ENCODE measurements at places on chromosomes 2 and 18.

- DNase-seq = no peak
Observed at GRCh38 chr2:167451496-167452289, 563.4 kb downstream of the XIRP2 start.

GRCh38 chr2:120881981-120882788, 146.5 kb downstream of the GLI2 start:
- no peak for DNase-seq

DNA sequence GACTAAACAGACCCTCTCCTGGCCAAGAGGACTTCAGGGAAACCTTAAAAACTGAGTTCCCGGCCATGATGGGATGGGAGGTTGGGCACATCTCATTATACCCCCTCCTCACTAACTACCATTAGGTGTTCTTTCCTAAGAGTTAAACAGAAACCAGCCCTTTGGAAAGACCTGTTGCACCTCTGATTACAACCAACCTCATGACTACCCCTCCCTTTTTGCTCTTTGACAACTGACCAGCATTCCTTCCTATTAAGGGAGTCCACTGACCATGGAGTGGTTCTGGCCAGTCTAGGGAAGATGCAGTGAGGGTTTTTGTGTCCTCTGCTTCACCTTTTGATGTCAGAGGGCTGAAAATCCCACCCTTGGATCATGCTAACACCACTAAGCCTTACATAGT, 44.5 kb upstream of the FRZB start:
- DNase-seq = no peak

- no peak for DNase-seq
Observed at GRCh38 chr2:10165861-10166675, 43.5 kb downstream of the RRM2 start.

GRCh38 chr2:20213651-20214565, 11.0 kb downstream of the SDC1 start:
- no peak for DNase-seq

- no peak for DNase-seq
Observed at GRCh38 chr2:38149531-38149930, 73.6 kb upstream of the CYP1B1 start.

DNA sequence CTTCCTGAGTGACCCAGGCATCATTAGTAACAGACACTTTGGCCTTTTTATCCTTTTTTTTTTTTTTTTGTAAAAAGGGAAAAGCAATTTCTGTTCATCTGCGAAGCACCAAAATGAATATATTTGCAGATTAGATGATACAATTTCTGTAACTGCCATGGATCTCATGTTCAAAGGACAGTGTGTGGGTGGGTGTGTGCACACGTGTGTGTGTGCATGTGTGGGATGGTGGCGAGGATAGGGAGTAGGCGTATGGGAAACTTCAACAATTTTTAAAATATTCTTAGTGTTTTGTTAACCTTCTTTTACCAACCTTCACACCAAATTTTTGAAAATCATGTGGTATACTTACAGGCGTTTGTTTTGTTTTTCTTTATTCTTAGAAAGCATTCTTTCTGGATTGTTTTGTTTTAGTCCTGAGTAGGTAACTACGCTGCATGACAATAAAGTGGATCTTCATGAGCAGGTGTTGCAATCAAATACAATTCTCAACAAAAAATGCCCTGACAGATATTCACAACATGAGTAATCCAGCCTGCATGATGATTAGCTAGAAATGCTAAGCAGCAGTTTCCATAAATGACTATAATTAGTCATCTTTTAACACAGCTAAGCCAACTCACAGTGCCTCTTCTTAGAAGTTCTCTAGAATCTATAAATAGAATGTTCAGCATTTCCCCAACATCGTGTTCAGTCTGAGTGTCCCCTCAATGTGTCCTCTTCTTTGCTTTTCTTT, 53.5 kb upstream of the RMDN2 start:
- DNase-seq = no peak

- no peak for DNase-seq
Observed at GRCh38 chr2:167508709-167509108, 620.4 kb downstream of the XIRP2 start.

DNA sequence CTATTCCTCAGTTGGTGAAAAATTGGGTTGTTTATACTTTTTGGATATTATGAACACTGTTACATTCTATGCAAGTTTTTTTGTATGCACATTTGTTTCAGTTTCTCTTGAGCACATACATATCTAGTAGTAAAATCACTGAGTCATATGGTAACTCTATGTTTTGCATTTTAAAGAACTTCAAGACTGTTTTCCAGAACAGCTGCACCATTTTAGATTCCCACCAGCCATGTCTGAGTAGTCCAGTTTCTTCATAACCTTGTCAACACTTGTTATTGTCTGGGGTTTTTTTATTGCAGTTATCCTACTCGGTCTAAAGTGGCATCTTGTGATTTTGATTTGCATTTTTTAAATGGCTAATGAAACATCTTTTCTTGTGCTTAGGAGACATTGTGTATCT, 100.3 kb upstream of the OTOS start:
- no peak for DNase-seq

GRCh38 chr2:70902067-70902442, 33.6 kb upstream of the ATP6V1B1 start:
- no peak for DNase-seq

DNA sequence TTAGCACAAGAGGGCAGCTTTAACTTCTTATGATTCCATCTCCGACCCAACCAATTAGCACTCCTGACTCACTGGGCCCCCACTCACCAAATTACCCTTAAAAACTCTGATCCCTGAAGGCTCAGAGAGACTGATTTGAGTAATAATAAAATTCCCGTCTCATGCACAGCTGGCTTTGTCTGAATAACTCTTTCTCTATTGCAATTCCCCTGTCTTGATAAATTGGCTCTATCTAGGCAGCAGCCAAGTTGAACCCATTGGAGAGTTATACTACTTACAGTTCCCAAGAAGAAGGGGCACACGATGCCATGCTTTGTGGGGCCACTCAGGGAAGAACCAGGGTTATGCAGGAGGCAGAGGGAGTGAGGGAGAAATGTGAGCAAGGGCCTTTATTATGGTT, 632.8 kb downstream of the TSN start:
- DNase-seq = no peak

DNA sequence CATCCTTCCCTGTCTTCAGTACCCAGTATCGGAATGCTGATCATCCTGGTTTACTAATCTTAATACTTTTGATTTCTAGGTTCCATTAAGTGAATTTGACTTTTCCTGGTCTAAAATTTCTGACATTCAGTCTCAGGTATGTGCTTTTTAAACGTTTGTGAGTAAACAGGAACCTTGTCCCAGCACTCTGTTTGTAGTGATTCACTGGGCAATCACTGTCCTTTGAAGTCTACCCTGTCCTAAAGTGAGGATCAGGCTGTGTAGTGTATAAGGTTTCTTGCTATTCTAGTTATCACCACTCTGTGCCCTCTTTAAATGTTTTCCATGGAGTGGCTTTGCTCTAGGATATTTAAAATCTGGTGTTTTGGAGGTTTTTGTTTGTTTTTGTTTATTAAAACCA, 14.4 kb downstream of the DDX18 start:
- DNase-seq = no peak

GRCh38 chr2:203586696-203587095, 51.6 kb upstream of the RAPH1 start:
- DNase-seq = no peak

GRCh38 chr2:168426861-168427260, 29.2 kb upstream of the CERS6 start:
- DNase-seq = no peak

- DNase-seq = no peak
Observed at GRCh38 chr2:222465746-222466145, 41.4 kb downstream of the SGPP2 start.

- DNase-seq = no peak
Observed at GRCh38 chr2:42049221-42050009, 1.6 kb downstream of the PKDCC start.

DNA sequence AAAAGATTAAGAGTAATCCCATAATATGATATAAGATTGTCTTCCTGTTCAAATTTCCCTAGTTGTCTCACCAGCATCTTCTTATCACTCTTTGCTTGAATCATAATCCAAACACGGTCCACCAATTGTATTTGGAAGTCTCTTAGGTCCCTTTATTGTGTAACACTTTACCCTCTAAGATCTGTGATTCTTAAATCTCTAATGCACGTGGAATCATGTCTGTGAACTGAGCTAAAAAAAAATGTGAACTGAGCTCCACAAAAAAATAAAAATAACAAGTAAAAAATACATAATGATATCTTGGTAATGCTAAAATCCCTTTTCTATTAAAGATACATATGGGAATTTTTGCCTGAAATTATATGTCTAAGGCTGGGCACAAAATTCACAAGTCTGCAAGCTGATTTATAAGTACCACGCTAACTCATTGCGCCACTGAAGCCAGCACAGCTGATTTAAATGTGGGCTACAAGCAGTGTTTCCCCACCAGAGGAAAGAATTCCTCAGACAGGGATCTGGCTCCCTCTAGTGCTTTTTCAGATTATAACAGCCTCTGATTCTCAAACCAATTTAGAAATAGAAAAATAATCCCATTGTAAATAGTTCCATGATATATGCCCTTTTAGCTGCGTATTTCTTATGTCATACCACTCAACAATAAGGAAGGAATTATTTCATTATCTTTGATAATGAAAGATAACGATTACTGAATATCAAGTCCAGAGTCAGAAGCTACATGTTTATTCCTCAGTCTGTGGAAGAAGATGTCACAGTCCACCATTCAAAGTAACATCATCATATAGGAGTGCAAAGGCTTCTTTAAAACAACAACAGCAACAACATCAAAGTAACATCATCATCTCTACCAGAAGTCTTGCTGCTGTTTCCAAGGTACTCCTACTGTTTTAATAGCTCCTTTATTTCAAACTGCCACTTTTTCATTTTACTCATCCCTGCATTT, 22.9 kb downstream of the RBM43 start:
- DNase-seq = no peak

GRCh38 chr2:157685572-157685971, 56.9 kb upstream of the ACVR1C start:
- DNase-seq = no peak

Measured in effector CD8-positive, alpha-beta T cell (primary cell).